ENCODE measurements at places on chromosomes 2 and 18. TPM values are rescaled to one million over a fixed set of nuclear protein-coding genes. Genes with fewer than 3 reads are reported as not detected.

Gene NXPH2
- not detected for total RNA-seq

Gene ASAP2
- total RNA-seq = 66.2 TPM

DNA sequence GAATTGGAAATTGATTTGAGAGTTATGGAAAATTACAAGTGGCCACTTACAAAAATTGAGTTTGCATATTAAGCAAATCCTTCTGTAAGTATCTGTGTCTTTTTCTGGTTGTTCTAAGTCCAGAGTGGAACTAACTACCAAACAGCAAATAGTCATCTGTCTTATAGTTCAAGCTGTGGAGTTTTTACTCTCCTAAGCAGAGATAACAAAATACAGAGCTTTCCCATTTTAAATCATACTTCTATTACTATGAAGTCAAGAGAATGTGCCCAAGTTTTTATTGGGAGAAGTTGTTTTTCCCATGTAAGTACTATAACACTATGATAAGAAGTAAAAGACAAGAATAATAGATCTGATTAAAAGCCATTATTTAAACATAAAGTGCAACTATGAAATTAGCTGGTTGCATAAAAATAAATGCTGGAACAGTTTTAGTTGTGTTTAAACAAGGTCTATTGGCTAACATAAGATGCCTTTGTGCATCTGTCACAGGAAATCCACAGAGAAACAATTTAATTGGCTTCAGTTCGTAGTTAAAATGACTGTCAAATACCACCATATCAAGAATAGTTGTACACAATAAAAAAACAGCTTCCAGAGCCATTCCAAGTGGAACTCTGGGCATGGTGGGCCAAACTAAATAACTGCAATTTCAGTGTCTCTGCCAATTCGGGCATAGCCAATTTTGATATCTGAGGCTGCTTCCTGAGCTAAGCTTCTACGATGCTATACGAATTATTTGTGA is 1467.4 kb upstream of the NXPH2 start:
- DNase-seq = no peak

DNA sequence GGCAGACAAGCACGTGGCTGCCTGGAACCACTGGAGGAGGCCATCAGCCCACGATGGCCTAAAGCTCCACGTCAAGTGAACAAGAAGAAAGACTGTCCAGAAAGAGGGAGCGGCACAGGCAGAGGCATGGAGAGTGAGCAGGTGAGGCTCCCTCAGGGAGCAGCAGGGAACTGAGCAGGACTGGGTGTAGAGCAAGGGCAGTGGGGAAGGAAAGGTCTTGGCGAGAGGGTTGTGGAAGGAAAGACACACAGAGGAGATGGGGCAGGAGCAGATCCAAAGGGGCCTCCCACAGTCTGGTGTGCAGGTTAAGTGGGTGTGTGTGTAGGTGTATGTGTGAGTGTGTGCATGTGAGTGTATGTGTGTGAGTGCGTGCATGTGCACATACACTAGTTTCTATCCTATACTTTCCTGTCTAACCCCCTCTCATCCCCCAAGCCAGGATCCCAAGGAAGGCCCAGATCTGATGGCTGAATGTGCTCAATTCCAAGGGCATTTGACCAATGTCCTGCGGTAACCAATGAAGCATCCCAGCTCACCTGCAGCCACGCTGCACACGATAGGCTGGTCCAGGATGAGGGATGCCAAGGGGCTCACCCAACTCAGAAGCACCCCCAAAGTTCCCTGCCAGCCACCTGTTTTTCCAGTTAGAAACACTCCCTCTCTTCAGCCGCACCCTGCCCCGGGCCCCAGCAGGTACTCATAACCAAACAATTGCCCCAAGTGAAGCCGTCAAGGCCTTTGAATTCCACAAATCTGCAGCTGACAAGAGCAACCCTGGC is 262.5 kb upstream of the RAB6C start:
- DNase-seq = peak; percentile 29

DNA sequence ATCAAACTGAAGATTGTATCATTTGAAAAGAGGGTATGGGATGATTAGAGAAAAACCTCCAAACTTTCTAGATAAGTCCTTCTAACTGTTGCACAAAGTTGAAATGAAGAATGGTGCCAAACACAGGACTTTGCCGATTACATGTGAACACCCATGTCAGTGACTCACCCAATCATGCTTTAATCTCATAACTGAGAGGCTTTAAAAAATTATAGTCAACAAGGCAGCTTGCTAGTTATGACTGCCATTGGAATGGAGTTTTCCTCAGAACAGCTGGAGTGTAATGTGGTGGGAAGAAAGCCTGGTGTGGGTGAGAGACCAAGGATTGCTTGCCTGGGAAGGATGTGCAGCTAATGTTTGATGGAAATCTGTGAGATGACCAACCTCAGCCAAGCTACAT is 98.2 kb upstream of the ALPP start:
- DNase-seq = no peak
